Activated CD8-positive, alpha-beta memory T cell treated with anti-CD3 and anti-CD28 coated beads, Interleukin-2, amount 50 U/mL, for 4 hours (primary cell): ENCODE measurements at places on chromosomes 16 and 17.

DNA sequence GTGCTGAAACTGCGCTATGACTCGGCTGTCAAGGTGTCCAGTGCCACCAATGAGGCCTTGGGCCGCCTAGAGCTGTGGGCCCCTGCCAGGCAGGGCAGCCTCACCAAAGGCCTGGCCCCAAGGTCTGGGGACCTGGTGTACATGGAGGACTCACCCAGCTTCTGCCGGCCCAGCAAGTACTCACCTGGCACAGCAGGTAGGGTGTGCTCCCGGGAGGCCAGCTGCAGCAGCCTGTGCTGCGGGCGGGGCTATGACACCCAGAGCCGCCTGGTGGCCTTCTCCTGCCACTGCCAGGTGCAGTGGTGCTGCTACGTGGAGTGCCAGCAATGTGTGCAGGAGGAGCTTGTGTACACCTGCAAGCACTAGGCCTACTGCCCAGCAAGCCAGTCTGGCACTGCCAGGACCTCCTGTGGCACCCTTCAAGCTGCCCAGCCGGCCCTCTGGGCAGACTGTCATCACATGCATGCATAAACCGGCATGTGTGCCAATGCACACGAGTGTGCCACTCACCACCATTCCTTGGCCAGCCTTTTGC, 25.0 kb downstream of the WNT9B start:
- no peak for DNase-seq

DNA sequence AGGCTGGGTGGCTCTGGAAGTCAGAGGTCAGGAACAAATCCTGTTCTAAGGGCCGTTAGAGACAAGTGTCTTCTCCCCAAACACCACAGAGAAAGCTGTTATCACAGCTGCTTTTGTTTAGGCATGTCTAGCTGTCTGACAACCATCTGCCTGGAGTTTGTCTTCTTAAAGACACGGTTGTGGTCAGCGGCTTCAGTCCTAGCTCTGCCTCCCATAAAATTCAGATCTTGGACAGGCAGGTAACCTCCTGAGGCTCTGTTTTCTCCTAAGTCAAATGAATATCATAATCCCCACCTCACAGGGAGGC, 2.3 kb upstream of the ITGA3 start:
- DNase-seq, result no peak

DNA sequence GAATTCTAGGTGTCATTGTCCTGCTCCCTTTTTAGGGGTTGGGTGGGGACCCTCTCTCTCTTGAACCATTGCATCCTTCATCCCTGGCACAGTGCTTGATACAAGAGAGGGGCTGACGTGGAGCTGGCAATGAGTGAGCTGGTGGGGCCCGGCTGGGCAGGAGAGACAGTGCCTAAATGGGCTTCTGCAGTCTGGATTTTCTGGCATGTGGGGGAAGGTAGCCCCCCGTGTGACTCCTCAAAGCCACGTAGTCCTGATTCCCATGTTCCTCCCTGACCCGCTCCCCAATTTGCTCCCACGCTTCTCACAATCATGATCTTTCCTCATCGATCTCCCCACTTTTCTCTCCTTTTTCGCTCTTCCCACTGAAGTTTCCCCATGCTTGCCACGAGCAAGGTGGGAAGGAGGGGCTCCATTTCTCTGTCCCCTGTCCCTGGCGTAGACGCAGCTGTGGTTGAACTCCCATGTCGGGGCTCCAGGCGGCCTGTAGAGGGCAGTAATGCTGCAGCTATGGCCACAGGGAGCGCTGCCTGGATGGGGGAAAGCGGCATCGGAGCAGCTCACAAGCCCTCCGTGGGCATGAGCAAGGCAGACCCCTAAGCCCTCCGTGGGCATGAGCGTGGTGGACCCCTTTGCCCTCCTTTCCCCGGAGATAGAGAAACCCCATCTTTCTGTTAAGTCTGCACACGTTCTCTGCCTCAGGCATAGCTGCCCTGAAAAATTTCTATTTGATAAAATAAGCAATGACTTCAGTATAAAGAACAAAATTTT, 47.5 kb downstream of the HAPSTR1 start:
- peak; percentile 73 for DNase-seq

- no peak for DNase-seq
Observed at GRCh38 chr16:19610200-19610599, 54.7 kb downstream of the VPS35L start.

- DNase-seq, result no peak
Observed at GRCh38 chr17:70060415-70060814, 14.6 kb upstream of the KCNJ16 start.

- no peak for DNase-seq
Observed at GRCh38 chr16:66044556-66044955, 321.9 kb upstream of the CDH5 start.

- no peak for DNase-seq
Observed at GRCh38 chr17:66737524-66737923, 97.4 kb upstream of the CACNG5 start.

GRCh38 chr17:81207610-81208581, 14.9 kb downstream of the CEP131 start:
- DNase-seq, result no peak

DNA sequence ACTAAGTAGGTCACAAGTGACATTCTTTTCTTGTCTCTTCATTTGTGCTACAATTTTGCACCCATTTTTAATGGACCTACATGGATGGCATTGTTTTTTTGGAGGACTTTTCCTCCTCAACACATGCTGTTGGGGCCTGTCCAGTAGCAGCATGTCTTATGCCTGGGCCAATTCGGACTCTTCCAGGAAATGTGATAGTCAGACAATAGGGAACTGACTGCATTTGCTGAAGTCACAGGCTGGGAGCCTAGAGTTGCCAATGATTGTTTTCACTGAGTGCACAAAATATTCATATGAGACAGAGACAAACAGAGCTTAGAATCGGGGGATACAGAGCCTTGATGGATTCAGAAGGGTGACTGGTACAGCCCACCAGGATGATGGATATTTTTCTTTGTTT, 867.3 kb upstream of the GOT2 start:
- no peak for DNase-seq

- DNase-seq, result no peak
Observed at GRCh38 chr17:81844327-81844851, 9.5 kb upstream of the PPP1R27 start.

DNA sequence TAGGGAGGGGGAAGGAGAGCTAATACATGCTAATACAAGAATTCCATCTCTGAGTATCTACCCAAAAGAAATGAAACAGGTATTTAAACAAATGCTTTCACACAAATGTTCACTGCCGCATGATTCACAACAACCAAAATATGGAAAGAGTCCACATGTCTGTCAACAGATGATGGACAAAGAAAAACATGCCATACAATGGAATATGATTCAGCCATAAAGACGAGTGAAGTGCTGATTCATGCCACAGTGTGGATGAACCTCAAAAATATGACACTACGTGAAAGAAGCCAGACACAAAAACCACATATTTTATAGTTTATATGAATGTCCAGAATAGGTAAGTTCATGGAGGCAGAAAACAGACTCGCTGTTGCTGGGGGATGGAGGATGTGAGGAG, 321.4 kb downstream of the FOXL1 start:
- no peak for DNase-seq

DNA sequence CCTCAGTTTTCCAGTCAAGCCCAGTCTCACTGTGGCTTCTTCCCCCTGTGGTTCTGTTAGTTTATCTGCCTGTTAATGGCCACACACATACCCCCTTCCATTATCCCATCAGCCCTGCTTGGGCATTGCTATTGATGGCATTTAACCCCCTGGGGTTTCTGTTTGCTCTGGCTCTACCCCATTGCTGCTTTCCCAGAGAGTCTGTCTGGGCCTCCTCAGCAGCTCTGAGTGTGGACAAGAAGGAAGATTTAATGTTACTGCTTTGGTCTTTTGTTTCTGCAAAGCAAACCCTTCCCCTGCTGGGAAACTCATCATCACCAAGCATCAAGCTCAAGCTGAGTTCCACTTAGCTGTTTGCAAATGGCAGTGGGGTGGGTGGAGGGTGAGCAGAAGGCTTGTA, 162.7 kb downstream of the CCT6B start:
- no peak for DNase-seq
